HL-60 (cell line): ENCODE measurements at places on chromosomes 13 and 19.
A peak's percentile ranks its signal among the peaks of the same experiment; 100 is the strongest.

DNA sequence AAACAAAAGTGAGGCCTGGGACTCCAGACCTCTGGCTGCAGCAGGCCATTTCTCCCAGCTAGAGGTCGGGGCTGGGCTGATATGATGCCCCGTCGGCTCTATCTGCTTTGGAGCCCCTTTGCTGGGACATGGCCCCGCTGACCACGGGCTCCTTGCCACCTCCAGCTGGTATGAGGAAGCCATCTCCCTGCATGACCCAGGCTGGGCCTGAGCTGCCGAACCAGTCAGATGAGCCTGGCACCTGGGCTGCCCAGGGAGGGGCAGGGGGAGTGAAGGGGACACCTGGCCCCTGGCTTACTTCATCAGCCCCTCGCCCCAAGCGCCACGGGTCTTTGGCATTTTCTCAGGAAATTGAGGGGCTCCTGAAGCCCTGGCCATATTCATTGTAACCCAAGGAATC lies 7.8 kb downstream of the ZSWIM4 start:
- no peak for DNase-seq

DNA sequence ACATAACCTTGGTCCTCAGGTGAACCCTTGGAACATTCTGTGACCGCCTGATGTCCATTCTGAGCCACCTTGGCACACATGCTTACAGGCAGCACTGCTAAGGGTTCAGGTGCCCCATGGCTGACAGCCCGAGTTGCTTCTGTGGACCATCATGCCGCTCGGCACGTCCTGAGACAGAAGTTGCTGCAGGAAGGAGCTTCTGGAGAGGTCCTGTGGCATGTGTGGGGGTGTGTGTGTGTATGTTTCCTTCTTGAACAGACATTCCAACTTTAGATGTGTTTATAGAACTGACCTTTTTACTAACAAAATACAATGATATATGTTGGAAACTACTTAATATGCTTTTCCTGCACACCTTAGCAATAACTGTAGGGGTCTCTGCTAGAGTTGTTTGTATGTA lies 4.8 kb upstream of the C1QTNF9 start:
- DNase-seq, result no peak

DNA sequence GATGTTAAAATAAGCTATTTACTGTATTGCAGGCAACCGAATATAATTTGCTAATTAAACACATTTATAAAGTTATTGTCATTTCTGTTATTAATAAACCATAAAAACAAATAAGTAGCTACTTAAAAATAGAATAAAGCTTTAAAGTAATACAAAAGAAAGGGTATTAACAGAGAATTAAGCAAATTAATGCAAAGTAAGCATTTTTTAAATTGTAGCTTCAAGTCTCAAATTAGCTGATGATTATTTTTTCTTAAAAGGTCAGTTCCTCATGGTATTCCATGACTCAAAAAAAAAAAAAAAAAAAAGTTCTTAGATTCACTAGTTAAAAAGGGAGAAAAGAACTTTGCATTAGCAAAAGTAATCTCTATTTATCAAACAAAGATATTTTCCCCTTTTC lies 292.5 kb downstream of the SLITRK1 start:
- no peak for DNase-seq

DNA sequence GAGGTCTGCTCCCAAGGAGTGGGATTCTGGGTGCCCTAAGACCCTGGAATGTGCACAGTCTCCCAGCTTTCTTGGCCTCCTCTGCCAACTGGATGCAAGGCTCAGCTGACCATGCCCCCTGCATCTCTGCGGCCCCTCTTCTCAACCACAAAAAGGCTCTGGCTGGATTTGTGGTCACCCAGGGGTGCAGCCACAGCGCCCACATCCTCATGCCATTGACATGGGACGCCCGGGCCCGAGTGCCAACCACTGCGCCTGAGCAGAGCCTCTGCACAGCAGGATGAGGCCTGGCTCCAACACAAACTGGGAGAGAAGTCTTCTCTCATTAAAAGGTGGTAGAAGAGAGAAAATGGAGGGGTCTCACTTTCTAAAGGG lies 103.5 kb downstream of the FOXO1 start:
- DNase-seq, result peak; percentile 62

DNA sequence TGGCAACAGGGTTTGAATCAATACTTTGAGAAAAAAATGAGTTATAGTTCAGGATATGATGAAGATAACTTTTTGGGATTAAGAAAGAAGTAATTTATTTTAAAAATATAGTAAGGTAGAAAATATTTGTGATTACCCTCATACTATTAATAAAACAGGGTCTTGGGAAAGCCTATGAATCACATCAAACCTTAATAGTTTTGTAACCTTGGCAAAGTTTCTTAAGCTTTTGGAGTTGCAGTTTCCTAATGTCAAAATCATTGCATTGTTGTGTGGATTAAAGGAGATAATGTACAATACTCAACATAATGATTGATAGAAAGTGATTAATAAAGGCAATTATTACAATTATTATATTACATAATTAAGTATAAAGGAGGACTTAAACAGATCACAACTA lies 149.0 kb downstream of the LMO7 start:
- DNase-seq, result no peak

GRCh38 chr13:54162069-54162468 lies 1133.5 kb downstream of the OLFM4 start:
- DNase-seq, result no peak

DNA sequence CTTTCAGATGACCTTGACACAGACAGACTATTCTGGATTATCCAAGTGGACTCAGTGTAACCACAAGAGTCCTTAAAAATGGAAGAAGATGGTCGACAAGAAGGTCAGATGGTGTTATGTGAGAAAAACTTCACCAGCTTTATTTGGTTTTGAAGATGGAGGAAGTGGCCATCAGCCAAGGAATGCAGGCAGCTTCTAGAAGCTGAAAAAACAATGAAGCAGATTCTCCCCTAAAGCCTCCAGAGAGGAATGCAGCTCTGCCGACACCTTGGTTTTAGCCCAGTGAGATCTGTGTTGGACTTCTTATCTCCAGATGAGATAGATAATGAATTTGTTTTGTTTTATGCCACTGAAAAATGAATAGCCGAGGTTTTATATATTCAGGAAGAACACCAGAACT lies 501.5 kb downstream of the DCT start:
- no peak for DNase-seq

GRCh38 chr19:3276341-3276799 lies 51.9 kb downstream of the CELF5 start:
- DNase-seq, result no peak

GRCh38 chr13:55001881-55002280 lies 1973.3 kb downstream of the OLFM4 start:
- no peak for DNase-seq

DNA sequence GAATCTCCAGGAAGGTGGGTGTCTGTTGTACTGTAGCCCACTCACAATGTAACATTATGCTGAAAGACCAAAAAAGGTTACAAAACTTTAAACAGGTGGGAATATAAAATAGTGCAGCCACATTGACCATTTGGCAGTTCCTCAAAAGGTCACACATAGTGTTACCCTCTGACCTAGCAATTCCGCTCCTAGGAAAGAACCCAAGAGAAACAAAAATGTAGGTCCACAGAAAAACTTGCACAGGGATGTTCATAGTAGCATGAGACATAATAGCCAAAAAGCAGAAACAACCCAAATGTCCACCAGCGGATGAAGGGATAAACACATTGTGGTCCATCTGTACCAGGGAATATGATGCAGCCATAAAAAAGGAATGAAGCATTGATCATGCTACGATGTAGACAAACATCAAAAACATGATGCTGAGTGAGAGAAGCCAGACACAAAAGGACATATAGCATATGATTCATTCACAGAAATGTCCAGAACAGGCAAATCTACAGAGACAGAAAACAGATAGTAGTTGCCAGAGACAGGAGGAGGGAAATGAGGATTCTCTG lies 27.9 kb downstream of the CPAMD8 start:
- no peak for DNase-seq

GRCh38 chr13:35887115-35887666 lies 244.0 kb downstream of the DCLK1 start:
- DNase-seq, result no peak

DNA sequence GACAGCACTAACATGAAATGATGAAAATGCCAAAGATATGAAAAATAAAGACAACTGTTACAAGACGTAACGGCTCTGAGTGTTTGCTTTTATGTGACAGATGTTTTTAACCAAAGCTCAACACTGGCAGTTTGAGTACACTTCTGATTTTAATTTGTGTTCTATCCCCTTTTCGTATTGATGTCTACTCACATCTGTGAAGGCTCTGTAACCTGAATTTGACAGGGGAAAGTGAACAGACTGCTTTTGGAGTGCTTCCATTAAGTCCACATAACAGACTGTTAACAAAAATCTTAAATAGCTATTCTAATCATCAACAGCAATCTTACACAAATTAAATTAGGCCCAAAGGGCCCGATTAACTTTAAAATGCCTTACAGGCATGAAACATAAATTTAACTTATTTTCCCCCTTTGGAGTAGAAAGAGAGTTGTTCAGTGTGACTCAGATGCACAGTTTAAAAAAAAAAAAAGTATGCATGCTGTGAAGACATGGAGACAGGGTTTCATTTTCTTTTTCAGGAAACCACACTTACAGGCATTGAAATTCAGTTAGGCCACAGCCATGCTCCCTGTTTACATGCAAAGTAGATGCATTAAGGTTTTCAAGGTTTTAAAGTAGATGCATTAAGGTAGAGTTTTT lies 16.3 kb upstream of the RNASEH2B start:
- peak; percentile 59 for DNase-seq

- peak; percentile 85 for DNase-seq
Measured at GRCh38 chr13:50512474-50513299, 330.8 kb downstream of the DLEU7 start.

GRCh38 chr19:12974301-12975220 lies 5.2 kb downstream of the DAND5 start:
- DNase-seq, result no peak
